ENCODE measurements at places on chromosomes 6 and 20. TPM values are rescaled to one million over a fixed set of nuclear protein-coding genes. Genes with fewer than 3 reads are reported as not detected.

NRN1 gene
- total RNA-seq: 0.30 TPM

CYP24A1 gene
- not detected for total RNA-seq

LHFPL5 gene
- total RNA-seq: not detected

MAP1LC3A gene
- total RNA-seq: 17.5 TPM

PRKN gene
- 0.30 TPM for total RNA-seq

SLC29A1 gene
- 11.9 TPM for total RNA-seq

HLA-DQB1 gene
- total RNA-seq: not detected

SCUBE3 gene
- 4.2 TPM for total RNA-seq

SOX18 gene
- not detected for total RNA-seq

CFAP61 gene
- 0.32 TPM for total RNA-seq

OPN5 gene
- not detected for total RNA-seq

REM1 gene
- not detected for total RNA-seq

FAM209B gene
- total RNA-seq: not detected

MTRF1L gene
- total RNA-seq: 14.3 TPM

GABRR1 gene
- not detected for total RNA-seq

EFCAB8 gene
- total RNA-seq: under 0.01 TPM

TGM3 gene
- not detected for total RNA-seq

PLN gene
- 0.83 TPM for total RNA-seq

ZNF341 gene
- total RNA-seq: 1.6 TPM

LAMA4 gene
- 174 TPM for total RNA-seq

SEL1L2 gene
- not detected for total RNA-seq

STK38 gene
- total RNA-seq: 19.6 TPM

ASIP gene
- not detected for total RNA-seq

GPX5 gene
- total RNA-seq: not detected

EDN1 gene
- 2.8 TPM for total RNA-seq

SPAG4 gene
- total RNA-seq: 18.6 TPM

PRSS16 gene
- total RNA-seq: 0.18 TPM

MTFR2 gene
- total RNA-seq: 0.30 TPM

REV3L gene
- 23.8 TPM for total RNA-seq

SLC22A7 gene
- total RNA-seq: not detected

RIPOR2 gene
- total RNA-seq: 0.42 TPM

MRAP2 gene
- total RNA-seq: 0.59 TPM
